NCI-H2081 treated with DMSO at 0.1 percent for 48 hours (cell line): ENCODE measurements at places on chromosomes 3 and 15.

DNA sequence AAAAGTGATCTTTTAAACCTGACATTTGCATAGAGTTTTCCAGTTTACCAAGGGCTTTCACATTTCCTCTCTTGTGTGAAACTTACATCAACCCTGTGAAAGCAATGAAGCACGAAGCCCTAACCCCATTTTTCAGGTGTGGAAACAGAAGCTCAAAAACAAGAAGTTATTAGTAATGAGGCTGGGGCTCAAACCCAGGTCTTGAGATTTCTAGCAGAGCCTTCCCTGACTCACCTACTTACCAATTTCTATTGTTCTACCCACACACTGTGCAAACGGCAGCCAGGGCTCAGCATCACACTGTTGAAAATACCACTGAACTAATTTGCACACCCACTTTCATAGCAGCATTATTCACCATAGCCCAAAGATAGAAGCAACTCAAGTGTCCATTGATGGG lies 117.8 kb upstream of the IGF1R start:
- DNase-seq = no peak

- no peak for DNase-seq
Observed at GRCh38 chr3:194671511-194671899, 486 bp downstream of the LSG1 start.

DNA sequence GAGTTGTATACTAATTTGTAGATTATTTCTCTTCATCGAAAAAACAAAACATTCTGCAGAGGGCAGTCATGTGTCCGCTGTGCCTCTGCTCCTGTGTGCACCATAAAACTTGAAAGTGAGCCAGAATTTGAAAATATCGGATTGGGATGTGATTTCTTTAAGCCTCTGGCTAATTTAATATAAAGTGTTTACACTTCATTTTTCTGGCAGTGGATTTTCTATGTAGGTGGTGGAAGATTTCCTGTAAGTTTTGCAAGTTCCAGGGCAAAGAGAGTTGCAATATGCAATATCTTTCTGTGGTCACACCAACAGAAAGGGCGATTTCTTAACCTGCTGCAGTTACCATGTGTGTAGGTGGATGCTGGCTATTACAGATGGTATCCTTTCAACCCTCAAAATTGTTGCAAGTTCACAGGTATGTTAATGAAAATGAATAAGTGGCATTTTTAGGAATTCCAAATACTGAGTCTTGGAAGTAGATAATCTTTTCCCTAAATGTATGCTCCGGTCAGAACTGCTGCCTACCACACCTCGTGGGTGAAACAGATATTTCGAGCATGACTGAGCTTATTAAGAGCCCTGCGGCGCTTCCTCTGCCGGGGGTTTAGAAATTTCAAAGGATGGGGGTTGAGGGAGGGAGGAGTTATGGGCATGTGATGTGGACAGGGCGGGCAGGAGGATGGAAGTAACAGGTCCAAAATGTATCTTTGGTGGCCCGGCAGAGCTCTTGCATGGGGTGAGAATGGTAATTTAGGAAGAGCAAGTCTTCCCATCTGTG lies 134.0 kb downstream of the PGPEP1L start:
- DNase-seq = no peak

DNA sequence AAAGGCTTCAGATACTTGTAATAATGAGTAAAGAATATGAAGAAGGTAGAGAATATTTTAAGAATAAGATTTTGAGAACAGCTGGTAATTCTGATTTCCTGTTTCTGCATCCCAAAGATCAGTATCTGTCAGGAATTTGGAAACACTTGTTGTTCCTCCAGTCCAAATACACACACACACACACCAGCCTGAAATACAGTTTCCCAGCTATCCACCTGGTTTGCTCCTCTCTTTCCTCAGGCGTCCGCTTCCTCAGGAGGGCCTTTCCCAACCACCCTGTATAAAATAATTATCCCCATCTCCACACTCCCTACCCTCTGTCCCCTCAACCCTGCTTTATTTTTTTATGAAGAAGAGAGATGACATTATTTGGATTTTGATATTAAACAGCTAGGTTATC lies 2.0 kb upstream of the FSIP1 start:
- no peak for DNase-seq
